ENCODE measurements at places on chromosomes 1 and 21. TPM values are rescaled to one million over a fixed set of nuclear protein-coding genes. Genes with fewer than 3 reads are reported as not detected.

The NIT1 gene
- total RNA-seq: 74.6 TPM

The ABCG1 gene
- 3.1 TPM for total RNA-seq

The AMY1C gene
- total RNA-seq: not detected

The FAM72A gene
- 16.6 TPM for total RNA-seq

The EFNA1 gene
- total RNA-seq: 0.48 TPM

DNA sequence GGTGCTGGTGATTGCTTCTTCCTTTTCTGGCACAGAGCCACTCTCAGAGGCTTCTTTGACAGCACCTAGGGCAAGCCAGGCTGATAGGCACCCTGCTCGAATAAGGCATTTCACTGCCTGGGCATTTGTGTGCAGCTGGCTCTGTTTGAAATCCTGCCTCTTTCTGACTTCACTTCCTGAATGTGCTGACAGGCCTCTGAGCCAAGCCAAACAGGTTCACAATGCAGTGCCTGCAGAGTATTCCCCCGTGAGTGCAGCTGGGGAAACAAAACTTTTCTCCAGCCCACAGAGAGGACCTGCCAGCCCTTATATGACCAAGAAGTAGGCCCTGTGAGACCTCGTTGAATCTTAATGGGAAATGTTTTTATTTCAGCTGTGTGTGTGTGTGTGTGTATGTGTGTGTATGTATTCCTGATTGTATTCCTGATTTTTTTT, 10.4 kb downstream of the JUN start:
- peak; percentile 29 for ATAC-seq

DNA sequence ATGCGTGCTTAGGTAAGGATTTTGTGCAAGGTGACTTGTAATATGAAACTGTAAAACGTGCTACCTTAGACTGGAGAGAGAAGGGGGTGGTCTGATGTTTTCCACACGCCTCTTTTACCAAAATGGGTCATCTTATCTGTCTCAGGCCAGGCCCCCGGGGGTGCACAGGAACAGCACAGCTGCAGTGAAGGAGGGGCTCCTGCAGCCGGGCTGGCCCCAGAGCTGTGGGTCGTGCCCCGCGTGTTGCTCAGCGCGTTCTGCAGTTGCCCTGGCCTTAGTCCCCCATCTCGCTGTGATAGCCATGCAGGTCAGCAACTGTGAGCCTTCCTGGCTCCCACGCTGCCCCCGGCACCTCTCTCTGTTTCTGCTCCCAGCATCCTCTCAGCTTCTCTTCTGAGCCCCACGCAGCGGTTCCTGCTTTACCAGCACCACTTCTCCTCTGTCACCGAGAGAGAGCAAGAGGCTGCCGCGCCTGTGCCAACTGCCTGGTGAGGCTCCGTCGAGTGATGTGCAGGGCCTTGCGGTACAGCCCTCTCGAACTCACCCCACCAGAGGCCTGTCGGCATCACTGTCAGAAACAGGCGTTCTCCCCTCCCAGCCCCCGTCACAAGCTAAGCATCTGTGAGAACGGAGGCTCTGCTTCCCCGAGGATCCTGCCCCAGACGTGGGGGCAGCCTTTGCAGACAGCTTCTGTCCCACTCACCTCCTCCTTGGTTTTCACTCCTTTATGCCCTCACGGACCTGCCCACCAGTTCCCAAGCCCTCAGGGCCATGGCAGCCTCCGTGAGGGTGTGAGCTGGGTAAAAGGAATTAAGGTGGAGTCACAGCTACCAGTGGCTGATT, 73.3 kb downstream of the ADARB1 start:
- ATAC-seq: no peak

DNA sequence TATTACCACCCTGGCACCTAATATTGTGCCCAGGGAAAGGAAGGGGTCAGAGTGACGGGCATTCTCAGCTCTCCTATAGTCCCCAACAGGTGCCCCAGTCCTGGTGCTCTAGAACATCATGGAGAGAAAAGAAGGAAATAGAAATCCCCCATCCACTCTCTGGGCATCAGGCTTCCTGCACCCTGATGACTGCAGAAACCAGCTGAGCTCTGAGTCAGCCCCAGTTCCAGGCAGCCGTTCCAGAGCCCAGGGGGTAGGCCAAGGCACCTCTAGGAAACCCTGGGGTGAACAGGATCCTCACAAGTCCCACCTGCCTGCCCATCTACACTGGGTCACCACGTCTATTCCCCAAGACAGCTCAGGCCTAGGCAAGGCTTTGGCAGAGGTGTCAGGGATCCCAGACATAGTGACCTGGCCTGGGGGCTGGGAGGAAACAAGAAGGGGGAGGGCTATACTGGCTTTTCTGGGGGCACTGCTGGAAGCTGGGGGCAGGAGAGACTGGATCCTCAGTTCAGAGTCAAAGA, 709 bp downstream of the NECTIN4 start:
- no peak for ATAC-seq

DNA sequence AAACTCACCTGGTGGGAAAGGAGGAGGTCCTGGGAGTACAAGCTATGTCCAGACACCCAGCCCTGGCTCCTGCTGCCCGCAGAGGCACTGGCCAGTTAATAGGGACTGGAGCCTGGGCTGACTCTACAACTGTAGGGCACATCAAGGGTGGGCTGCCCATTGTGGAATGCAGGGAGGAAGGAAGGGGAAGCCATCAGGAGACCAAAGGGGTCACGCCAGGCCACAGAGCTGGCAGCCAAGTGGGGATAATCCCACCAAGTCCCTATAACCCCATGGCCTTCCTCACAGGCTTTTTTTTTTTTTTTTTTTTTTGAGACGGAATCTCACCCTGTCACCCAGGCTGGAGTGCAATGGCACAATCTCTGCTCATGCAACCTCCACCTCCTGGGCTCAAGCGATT, 14.7 kb downstream of the TMEM53 start:
- ATAC-seq: no peak

DNA sequence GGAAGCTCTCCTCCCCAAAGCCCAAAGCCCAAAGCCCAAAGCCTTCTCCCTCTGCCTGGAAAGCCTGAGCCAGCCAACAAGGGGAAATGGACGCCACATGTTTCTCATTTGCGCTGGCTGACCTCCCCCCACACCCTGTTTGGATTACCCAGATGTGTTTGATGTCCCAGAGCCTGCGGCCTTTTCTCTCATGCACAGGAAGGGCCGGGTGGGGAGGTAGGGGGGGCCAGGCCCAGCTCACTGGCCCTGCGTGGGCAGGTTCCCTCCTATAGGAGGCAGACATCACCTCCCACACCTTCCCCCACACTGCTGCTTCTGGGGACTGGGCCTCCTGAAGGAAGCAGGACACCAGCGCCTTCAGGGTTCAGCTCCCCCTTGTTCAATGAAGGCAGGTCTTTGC, 116.3 kb downstream of the NAV1 start:
- ATAC-seq: no peak

- ATAC-seq: no peak
These were observed 34.2 kb downstream of the PGBD5 start for GRCh38 chr1:230391776-230392535.

- ATAC-seq: no peak
These were observed 110.6 kb downstream of the XCL2 start for GRCh38 chr1:168433238-168433637.

- ATAC-seq: no peak
These were observed 16.7 kb upstream of the ZYG11A start for GRCh38 chr1:52825868-52826267.

DNA sequence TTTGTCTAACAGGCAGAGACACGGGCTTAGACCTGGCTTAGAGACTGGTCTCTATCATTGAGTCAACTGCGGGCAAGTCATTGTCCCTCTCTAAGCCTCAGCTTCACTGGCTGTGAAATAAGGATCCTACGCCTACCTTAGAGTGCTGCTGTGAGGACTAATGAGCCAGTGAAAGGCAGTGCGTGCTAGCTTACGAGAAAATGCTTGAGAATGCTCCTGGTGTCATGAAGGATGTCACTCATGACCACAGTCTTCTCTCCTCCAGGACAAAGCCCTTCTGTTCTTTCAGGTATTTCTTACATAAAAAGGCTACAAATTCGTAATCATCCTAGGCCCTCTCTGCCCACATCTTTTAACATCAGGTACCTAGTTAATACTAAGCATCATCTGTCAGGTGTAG, 16.5 kb upstream of the A3GALT2 start:
- no peak for ATAC-seq
